ENCODE measurements at places on chromosomes 12 and 14.
A peak's percentile ranks its signal among the peaks of the same experiment; 100 is the strongest.

- no peak for DNase-seq
Observed at GRCh38 chr12:48119834-48120195, 651 bp downstream of the PFKM start.

DNA sequence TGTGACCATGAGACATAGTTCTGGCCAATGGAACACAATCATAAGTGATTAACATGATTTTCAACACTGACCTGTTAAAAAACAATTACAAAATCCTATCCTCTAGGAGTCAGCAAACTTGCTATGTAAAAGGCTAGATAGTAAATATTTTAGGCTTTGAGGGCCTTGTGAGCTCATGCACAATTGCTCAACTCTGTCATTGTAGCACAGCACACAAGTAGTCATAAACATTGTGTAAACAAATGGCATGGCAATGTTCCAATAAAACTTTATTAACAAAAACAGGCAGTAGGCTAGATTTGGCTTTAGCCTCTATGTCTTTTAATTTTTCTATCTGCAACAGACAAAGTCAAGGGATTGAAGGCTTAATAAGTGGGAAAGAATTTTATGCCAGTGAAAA lies 350.7 kb downstream of the C12orf50 start:
- DNase-seq: no peak

DNA sequence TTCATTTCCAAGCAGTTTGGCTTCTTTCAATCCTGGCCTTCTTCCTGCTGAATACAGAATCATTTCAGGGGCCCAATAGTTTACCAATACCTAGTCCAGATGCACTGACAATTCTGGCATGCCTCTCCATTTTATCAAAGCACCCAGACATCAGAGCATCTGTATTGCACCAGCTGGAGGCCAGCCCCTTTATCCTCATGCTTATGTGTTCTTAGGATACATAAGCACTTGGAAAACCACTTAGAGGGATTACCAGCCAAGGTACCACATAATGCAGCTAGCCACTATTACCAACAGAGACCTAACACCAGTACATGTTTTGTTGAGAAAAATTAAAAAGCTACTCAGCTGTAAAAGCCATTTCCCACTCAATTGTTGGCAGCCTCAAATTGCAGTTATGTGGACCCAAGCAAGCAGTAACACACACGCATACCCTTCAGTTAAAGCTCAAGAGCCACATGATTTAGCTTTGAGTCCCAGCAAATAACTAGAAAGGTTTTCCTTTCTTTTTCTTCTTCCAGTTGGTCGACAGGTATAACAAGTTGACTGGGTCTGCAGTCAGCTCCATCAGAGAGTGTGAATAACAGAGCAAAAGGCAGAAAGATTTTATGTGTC lies 263.8 kb downstream of the DIO2 start:
- no peak for DNase-seq

- DNase-seq: peak; percentile 4
Observed at GRCh38 chr12:120041386-120042231, 52.6 kb downstream of the BICDL1 start.

DNA sequence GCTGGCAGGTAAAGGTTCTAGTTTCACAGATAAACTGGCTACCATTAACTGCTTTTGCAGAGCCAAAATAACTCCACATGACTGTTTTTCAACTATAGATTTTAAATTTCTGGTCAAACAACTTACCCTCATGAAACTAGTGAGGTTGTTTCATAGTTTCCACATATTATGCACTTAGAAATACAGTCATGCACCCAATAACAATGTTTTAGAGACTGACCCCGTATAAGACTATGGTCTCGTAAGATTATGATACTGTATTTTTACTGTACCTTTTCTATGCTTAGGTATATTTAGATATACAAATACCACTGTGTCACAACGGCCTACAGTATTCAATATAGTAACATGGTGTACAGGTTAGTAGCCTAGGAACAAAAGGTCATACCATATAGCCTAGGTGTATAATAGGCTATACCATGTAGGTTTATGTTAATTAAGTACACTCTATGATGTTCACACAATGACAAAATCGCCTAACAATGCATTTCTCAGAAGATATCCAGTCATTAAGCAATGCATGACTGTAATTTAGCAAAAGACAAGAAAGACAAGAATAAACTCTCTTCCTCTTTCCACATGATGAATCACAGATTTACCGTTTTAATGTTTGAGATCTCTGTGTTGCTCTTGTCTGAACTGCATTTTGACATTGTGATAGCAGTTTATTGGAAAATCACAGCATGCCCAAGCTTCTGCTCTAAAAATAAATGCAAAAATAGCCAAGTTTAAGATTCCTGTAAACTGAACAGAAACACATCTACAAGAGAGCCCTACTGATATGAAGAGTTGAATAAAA lies 17.1 kb downstream of the DICER1 start:
- no peak for DNase-seq

GRCh38 chr14:93035917-93036651 lies 79.6 kb downstream of the ITPK1 start:
- DNase-seq: no peak

DNA sequence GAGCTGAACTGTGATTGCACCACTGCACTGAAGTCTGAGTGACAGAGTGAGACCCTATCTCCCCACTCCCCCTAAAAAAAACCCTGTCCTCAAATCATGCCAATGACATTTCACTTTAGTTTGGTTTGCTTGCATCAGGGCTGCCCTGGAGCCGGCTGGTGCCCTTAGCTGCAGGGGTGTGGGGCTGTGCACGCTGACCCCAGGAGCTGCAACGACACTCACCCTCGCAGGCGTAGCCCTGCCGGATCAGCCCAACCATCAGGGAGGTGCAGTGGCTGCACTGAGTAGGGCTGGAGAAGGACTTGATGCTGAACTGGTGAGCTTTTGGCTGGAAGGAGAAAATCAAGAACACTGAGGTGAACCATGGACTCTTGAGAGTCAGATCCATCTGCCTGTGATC lies 29.8 kb downstream of the AMN start:
- DNase-seq: no peak

DNA sequence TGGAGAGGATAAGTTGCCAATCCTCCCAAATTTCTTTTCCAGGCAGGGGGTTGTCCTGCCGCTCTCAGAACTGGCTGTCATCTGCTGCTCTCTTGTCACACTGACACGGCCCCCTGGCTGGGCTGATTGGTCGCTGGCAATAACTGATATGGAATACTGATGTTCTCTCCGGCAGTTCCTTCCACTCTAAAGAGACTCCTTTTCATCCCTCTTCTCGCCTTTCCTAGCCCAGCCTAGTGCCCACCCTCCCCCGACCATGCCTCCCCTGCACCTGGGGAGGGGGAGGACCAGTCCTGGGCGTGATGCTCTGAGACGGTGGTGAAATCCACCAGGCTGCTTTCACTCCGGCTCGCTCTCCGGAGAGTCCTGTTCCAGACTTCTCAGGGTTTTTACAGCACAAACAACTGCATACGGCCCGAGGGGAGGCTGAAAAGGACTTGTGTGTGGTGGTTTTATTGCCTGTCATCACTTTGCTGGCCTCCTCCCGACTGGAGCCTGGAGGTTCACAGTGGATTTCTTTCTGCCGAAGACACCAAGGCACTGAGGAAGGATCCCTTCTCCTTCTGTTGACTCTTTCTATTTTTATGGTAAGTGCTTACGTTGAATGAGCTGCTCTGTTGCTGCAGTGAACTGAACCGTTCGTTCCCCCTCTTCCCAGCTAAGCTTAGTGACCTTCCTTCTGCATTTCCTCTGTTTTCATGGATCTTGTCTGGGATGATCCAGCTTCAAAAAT lies at the start of gene ANO4:
Gene ANO4 (plus strand): TSS at position 336 of the 733 bp plus-strand sequence. CDS start 107,010 bp downstream, outside the sequence.
- DNase-seq: no peak

GRCh38 chr12:645563-646071 lies 17.6 kb downstream of the NINJ2 start:
- DNase-seq: no peak

GRCh38 chr14:104642540-104642868 lies 37.9 kb upstream of the TMEM179 start:
- no peak for DNase-seq

GRCh38 chr14:34425095-34425851 lies 36.8 kb downstream of the SPTSSA start:
- DNase-seq: no peak
